ENCODE measurements at places on chromosomes 2 and 18.

DNA sequence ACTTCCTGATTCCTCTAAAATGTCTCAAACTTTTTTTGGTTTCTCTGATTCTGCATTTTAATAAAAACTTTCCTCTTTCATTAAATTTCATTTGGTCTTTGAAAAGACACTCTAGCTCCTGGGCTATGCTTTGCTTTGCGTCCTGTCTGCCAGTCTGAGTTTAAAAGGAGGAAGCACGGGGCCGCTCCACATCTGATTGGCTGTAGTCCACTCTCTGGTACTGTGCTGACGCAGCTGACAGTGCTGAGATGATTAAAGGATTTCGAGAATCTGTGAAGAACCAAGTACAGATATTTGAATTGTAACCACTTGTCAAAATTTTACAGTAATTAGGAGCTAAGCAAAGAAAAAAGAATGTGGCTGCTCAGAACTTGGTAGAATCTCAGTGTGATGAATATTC lies 199.6 kb upstream of the HNMT start:
- DNase-seq, result no peak

- no peak for DNase-seq
These were observed 248.1 kb downstream of the ASXL3 start for GRCh38 chr18:33826151-33826550.

DNA sequence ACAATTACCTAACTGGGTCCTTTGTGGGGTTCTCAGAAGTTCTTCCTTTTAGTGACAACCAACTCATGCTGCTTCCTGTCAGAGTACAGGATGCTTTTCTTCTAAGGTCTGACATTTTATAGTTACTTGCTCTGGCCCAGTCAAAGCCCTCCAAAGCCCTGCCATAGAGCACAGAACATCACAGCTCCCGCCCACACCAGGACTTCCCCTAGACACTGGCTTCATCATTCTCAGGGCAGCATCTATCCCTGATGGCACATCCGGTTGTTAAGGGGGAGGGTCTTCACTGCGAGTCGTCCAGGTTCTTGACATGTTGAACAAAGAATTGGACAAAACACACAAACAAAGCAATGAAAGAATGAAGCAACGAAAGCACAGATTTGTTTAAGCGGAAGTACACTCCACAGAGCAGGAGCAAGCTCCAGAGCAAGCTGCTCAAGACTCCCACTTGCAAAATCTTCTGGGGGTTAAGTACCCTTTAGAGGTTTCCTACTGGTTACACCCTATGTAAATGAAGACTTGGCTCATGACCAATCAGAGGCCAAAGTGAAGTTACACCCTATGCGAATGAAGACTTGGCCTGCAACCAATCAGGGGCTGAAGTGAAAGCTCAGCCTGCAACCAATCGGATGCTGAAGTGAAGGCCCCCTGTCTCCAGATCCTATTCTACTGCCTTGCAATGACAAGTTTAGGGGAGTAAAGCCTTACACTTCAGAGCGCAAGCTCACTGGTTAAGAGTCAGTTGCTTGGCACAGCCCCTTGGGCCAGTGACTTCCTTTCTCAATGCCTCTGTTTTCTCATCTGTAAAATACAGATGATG lies 79.0 kb downstream of the HDAC4 start:
- no peak for DNase-seq

GRCh38 chr18:12401881-12402280 lies 5.8 kb upstream of the PRELID3A start:
- no peak for DNase-seq

GRCh38 chr2:186058614-186059013 lies 320.0 kb downstream of the FSIP2 start:
- DNase-seq, result no peak

DNA sequence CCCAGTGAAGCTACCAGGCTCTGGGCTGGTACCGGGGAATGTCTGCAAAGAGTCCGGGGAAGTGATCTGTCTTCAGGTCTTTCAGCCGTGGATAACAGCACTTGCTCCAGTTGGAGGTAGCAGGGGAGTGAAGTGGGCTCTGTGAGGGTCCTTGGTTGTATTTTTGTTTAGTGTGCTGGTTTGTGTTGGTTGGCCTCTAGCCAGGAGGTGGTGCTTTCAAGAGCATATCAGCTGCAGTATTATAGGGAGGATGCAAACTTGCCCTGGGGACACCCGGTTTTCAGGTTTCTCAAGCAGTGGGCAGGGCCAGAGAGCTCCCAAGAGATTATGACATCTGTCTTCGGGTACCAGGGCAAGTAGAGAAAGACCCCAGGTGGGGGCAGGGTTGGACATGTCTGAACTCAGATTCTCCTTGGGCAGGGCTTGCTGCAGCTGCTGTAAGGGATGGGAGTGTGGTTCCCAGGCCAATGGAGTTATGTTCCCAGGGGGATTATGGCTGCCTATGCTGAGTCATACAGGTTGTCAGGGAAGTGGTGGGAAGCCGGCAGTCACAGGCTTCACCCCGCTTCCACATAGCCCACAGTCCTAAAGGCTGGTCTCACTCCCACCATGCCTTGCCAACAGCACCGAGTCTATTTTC lies 34.4 kb downstream of the ACAA2 start:
- DNase-seq, result no peak

DNA sequence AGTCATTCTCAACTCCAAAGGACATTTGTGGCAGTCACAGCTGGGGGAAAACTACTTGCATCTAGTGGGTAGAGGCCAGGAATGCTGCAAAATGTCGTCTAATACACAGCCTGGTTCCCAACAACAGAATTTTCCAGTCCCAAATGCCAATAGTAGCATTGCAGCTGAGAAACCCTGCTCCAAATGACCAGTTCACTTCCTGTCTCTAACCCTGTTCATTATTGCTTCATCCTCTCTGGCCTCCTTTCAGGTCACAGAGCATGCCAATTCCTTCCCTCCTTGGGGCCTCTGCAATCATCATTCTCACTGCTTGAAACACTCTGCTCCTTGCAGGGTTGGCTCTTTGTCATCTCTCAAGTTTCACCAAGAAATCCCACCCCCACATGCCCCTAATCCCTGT lies 139.1 kb downstream of the IRS1 start:
- no peak for DNase-seq

DNA sequence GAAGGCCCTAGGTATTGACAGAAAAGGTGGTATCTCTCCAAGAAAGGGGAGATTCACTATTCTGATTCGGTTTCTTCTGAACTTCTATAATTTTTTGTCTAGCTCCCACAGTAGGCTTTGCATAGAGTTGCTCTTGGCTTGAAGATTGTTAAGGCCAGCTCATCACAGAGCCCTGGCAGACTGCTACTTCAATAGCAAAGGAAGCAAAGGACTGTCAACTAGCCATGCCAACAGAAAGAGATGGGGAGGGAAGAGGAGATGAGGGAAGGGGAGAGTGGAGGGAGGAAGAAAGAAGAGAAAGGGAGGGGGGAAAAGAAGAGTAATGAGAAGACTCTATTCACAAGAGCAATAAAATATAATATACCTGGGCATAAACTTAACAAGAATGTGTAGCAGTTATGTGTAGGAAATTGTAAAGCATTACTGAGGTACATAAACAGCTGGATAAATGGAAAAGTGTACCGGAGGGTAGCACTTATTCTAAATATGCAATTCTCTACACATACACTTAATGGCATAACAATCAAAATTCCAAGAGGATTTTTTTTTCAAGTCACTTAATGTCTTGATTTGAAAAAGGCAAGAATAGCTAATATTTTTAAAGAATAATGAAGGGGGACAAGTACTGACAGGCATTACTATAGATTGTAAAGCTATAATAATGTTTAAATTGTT lies 102.5 kb downstream of the LOXHD1 start:
- DNase-seq, result no peak

DNA sequence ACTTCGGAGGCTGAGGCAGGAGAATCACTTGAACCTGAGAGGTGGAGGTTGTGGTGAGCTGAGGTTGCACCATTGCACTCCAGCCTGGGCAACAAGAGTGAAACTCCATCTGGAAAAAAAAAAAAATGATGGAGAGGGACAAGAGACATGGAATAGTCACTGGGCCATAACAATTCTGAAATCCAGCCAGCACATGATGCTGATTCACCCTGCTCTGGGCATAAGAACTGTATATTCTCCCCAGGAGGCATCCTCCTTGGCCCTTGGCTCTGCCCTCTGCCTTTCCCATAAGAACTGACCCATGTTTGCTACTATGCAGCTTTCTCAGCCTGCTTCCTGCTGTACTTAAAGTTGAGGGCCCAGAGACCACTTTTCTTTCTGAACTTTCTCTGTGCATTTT lies 297.7 kb downstream of the GBX2 start:
- no peak for DNase-seq

GRCh38 chr18:48131042-48131441 lies 200.6 kb upstream of the SMAD2 start:
- no peak for DNase-seq

DNA sequence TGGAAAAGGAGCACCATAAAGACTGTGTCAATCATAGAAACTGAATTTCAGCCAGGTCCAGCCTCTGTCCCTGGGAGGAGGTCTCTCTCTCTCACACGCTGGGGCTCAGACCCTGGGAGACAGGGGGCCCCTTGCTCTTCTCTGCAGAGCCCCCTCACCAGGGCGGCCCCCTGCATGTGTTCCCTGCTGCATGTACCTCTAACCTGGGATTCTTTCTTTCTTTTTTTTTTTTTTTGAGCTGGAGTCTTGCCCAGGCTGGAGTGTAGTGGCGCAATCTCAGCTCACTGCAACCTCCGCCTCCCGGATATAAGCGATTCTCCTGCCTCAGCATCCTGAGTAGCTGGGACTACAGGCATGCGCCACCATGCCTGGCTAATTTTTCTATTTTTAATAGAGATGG lies 46.5 kb downstream of the TPO start:
- no peak for DNase-seq

DNA sequence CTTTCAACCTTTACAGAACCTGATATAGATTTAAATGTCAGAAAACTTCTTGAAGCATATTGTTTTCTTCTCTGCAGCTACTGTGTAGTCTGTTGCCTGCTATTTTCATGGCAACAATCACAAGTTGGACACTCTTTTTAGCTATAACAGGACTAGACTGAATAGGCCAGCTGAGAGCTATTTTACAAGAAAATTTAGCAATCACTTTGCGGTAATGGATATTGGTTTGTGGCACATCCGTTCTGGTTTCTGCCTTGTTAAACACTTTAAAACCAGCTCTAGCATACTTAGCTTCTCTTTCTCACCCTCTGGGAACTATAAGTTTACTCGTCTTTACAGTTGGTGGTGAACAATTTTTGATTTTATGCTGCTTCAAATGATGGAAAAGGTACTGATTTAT lies 125.7 kb downstream of the MAP2 start:
- no peak for DNase-seq

GRCh38 chr2:241903121-241904010 lies 33.8 kb downstream of the RTP5 start:
- no peak for DNase-seq

- DNase-seq, result no peak
These were observed 7.8 kb downstream of the INO80C start for GRCh38 chr18:35489913-35490490.

DNA sequence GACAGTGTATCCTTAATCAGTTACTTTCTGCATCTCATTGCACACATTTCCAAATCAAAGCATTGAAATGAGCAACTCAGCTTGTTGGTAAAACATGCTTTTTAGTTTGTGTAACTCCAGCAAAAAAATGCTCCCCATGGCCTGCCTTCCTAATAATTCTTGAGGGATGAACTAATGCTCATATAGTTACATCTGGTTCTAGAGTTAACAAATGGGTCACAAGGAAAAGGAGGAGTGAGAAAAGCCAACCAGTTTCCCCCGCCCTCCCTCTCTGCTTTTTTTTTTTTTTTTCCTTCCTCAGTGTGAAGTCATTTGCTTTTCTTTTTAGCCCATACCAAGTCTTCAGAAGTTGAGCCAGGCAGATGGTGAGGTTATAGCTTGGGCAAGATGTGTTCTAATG lies 231.7 kb downstream of the MTX2 start:
- no peak for DNase-seq

GRCh38 chr2:9330612-9331270 lies 92.6 kb downstream of the ITGB1BP1 start:
- no peak for DNase-seq

GRCh38 chr2:27217173-27218121 lies at the start of gene CAD:
TSS of gene CAD (plus strand) at chr2:27217369. CDS start at chr2:27217552, 183 bp downstream.
- DNase-seq, result peak; percentile 74

- no peak for DNase-seq
These were observed 160.6 kb upstream of the DOK6 start for GRCh38 chr18:69239849-69240674.

GRCh38 chr2:194004590-194005206 lies 1652.3 kb upstream of the SLC39A10 start:
- no peak for DNase-seq

GRCh38 chr2:147910990-147911473 lies 66.2 kb downstream of the ACVR2A start:
- peak; percentile 16 for DNase-seq

GRCh38 chr2:132438691-132439090 lies 22.1 kb downstream of the GPR39 start:
- no peak for DNase-seq

DNA sequence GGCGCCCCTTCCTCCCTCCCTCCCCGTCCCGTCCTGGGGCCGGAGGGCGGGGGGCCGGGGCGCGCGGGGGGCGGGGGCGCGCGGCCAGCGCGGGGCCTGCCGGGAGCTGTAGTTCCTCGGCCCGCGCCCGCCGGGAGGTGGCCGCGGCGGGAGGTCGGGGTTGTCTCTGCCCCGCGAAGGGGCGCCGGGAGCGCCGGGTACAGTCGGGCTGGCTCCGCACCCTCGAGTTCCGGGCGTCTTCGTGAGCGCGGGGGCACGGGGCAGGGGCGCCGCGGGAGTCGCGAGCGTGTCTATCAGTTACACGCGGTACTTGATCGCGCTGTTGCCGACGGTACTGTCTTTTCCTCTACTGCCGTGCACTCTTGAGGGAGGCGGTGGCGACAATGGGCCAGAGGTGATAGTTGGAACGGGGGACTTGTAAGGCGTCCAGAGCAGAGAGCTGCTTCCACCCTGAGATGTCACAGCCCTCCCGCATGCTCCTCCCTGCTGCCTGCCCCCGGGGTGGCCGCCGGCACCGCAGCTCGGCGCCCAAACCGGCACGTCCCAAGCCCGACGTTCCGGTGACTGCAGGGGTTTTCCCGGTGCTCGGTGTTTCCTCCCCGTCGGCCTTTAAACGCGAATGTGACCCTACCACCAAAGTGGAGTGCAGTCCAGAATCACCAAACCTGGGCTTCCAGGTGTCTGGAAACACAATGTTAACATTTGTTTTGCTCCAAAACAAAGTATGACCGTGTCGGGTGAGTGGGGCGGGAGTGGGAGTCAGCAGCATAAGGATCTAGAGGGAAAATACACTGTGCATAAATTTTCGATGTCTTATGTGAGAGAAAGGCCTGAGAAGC lies at the start of gene PRKD3:
Gene PRKD3 (minus strand): TSS at position 48 of the 839 bp plus-strand sequence. CDS start 8,309 bp downstream, outside the sequence.
- DNase-seq, result peak; percentile 77

- peak; percentile 59 for DNase-seq
These were observed 15.2 kb upstream of the PLEKHM3 start for GRCh38 chr2:208040199-208041171.

- no peak for DNase-seq
These were observed 29.2 kb upstream of the ALLC start for GRCh38 chr2:3628800-3629199.

Data from memory B cell (primary cell).